ENCODE measurements at places on chromosomes 12 and 14. TPM values are rescaled to one million over a fixed set of nuclear protein-coding genes. Genes with fewer than 3 reads are reported as not detected.

- no peak overlapping the region for H3K27ac ChIP-seq
- no peak for DNase-seq
- no peaks in the 10 kb centered on the region for H3K36me3 ChIP-seq
- peaks cover 59% of the 10 kb centered on the region for H3K4me1 ChIP-seq
Measured at GRCh38 chr14:103113303-103113702, 10.0 kb upstream of the TNFAIP2 start.

- H3K36me3 ChIP-seq: no peaks in the 10 kb centered on the region
- no peak for DNase-seq
- H3K4me3 ChIP-seq: no peak overlapping the region
- H3K27ac ChIP-seq: no peak overlapping the region
Measured at GRCh38 chr14:36344211-36344610, 23.8 kb upstream of the MBIP start.

Gene PTPN11
- total RNA-seq: 57.2 TPM

Gene GALNT8
- 2.0 TPM for total RNA-seq

DNA sequence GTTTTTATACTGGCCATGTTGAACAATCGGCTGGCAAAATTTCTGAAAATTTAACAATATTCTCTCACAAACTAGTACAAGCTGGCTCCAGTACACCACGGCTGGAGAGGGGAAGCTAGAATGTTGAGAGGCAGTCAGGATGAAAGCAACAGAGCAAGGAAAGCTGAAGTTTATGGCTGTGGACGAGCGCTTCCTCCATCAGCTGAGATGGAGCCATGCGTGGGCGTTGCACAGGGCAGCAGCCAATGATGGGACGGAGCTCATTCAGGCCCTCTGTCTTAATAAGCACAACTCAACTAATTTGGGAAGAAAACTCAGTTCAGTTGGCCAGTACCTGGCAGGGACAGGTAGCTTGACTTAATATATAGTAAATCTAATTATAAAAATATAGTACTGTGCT lies 14.1 kb upstream of the DCP1B start:
- no peak overlapping the region for H3K27ac ChIP-seq
- no peaks in the 10 kb centered on the region for H3K36me3 ChIP-seq
- H3K4me1 ChIP-seq: peaks cover 18% of the 10 kb centered on the region
- DNase-seq: no peak
- H3K27me3 ChIP-seq: no peaks in the 10 kb centered on the region
- H3K4me3 ChIP-seq: no peak overlapping the region

Gene ARL1
- total RNA-seq: 75.9 TPM

DNA sequence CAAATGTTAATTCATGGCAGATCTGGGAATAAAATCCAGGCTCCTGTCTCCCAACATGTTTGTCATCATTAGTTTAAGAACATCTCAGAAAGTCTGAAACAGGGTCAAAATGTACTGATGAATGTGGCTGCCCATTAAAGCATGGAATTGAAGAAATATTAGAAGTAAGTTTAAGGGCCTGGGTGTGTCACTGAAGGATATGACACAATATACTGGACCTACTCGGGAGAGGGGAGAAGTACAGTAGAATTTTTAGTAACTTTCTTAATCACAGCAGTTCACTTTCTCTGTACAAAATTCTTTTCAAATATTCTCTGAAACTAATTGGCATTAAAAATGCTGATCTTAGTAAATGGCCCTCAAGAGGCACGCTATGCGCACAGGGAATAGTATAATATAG lies 185.5 kb downstream of the ETV6 start:
- H3K36me3 ChIP-seq: no peaks in the 10 kb centered on the region
- no peak overlapping the region for H3K27ac ChIP-seq
- H3K27me3 ChIP-seq: no peaks in the 10 kb centered on the region
- no peak overlapping the region for H3K4me3 ChIP-seq
- no peak for DNase-seq

GRCh38 chr12:90027889-90028634 lies 319.4 kb upstream of the ATP2B1 start:
- no peak overlapping the region for H3K4me3 ChIP-seq
- H3K27ac ChIP-seq: no peak overlapping the region
- no peaks in the 10 kb centered on the region for H3K36me3 ChIP-seq
- no peaks in the 10 kb centered on the region for H3K27me3 ChIP-seq
- DNase-seq: no peak

Gene TBC1D30
- total RNA-seq: 3.9 TPM

Gene FAM90A1
- not detected for total RNA-seq

Gene DLK1
- total RNA-seq: 8.6 TPM

- no peaks in the 10 kb centered on the region for H3K27me3 ChIP-seq
- peaks cover 14% of the 10 kb centered on the region for H3K4me1 ChIP-seq
- H3K36me3 ChIP-seq: no peaks in the 10 kb centered on the region
- H3K4me3 ChIP-seq: peak within 1 kb of the TSS; percentile 50
Measured at GRCh38 chr12:75329918-75330826, at the start of gene CAPS2. TSS of gene CAPS2 (minus strand) at chr12:75330324. CDS start at chr12:75326498, 3,826 bp downstream.

GRCh38 chr12:64938179-64938578 lies 113.7 kb downstream of the TBC1D30 start:
- DNase-seq: no peak
- H3K4me3 ChIP-seq: no peak overlapping the region
- H3K27me3 ChIP-seq: no peaks in the 10 kb centered on the region
- H3K36me3 ChIP-seq: no peaks in the 10 kb centered on the region
- H3K27ac ChIP-seq: no peak overlapping the region
- H3K4me1 ChIP-seq: no peaks in the 10 kb centered on the region

- no peak for DNase-seq
- H3K27ac ChIP-seq: no peak overlapping the region
- H3K27me3 ChIP-seq: no peaks in the 10 kb centered on the region
- no peak overlapping the region for H3K4me3 ChIP-seq
- no peaks in the 10 kb centered on the region for H3K36me3 ChIP-seq
- H3K4me1 ChIP-seq: peaks cover 8% of the 10 kb centered on the region
Measured at GRCh38 chr12:32419520-32419960, 20.2 kb downstream of the FGD4 start.

Gene GPD1
- total RNA-seq: 65.3 TPM

GRCh38 chr14:100755649-100756048 lies 29.0 kb downstream of the DLK1 start:
- DNase-seq: no peak
- H3K36me3 ChIP-seq: no peaks in the 10 kb centered on the region
- H3K4me1 ChIP-seq: no peaks in the 10 kb centered on the region
- H3K4me3 ChIP-seq: no peak overlapping the region
- H3K27ac ChIP-seq: no peak overlapping the region

GRCh38 chr12:118925407-118925806 lies 55.9 kb upstream of the SRRM4 start:
- H3K4me1 ChIP-seq: no peaks in the 10 kb centered on the region
- DNase-seq: no peak
- no peak overlapping the region for H3K4me3 ChIP-seq
- no peaks in the 10 kb centered on the region for H3K36me3 ChIP-seq

- no peaks in the 10 kb centered on the region for H3K36me3 ChIP-seq
- H3K27ac ChIP-seq: no peak overlapping the region
- no peak overlapping the region for H3K4me3 ChIP-seq
Measured at GRCh38 chr12:127819056-127819455, 447.9 kb upstream of the TMEM132C start.

DNA sequence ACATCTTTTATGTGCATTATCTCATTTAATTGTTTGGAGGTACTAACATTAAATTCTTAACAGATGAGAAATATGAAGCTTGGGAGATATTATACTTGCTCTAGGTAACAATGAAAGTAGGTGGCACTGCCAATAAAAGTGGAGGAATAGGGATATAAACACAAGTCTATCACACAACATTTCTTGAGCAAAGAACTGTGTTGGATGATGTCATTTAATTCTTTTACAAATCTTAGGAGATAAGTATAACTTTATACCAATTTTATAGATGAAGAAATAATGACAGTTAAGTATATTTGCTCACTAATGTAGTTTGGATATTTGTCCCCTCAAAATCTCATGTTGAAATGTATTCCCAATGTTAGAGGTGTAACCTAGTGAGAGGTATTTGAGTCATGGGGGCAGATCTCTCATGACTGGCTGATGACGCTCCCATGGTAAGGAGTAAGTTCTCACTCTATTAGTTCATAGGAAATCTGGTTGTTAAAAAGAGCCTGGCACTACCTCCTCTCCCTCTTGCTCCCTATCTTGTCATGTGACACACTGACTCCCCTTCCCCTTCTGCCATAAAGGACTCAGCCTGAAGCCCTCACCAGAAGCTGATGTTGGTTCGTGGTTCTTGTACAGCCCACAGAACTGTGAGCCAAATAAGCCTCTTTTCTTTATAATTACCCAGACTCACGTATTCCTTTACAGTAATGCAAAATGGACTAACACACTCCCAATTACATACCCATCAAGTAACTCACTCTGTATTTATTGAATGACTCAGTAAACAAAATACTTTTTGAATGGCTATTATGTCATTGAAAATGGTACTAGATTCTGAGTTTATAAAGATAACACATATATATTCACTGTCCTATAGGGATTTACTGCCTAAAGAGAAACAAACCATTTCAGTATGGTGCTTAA lies 146.8 kb upstream of the KITLG start:
- no peak for DNase-seq
- no peaks in the 10 kb centered on the region for H3K4me1 ChIP-seq
- H3K27ac ChIP-seq: no peak overlapping the region
- H3K27me3 ChIP-seq: no peaks in the 10 kb centered on the region
- no peaks in the 10 kb centered on the region for H3K36me3 ChIP-seq

Gene CACNB3
- 36.1 TPM for total RNA-seq

GRCh38 chr12:55037351-55037987 lies 17.7 kb downstream of the NEUROD4 start:
- H3K4me3 ChIP-seq: no peak overlapping the region
- DNase-seq: no peak
- no peaks in the 10 kb centered on the region for H3K36me3 ChIP-seq
- no peak overlapping the region for H3K27ac ChIP-seq
- no peaks in the 10 kb centered on the region for H3K4me1 ChIP-seq

DNA sequence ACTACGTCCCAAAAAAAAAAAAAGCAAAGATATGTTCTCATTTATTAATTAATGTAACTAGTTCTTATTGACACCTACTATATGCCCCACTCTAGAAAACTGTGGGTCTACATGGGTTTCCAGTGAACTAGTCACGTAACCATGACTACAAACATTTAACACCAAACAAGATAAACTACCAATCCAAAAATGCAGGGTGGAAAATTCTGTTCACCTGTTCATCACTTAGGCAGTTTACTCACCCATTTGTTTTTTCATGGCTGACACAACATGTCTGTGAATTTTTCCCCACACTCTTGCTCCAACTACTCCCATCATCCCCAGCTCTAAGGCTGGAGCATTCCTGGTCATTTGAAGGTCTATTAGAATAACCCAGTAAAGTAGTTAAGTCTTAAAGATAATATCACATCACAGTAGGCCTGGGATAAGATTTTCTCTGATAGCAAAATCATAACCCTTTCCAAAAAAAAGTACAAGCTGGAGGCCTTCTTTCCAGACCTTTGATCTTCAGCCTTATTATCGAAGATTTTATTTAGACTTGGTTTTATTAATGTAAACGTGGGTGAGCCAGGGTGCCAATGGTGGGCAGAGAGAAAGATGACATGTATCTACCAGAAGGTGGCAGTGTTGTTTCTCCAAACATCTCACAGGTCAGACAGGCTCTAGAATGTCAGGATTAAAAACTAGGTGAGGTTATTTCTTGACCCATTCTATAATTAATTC lies 61.6 kb upstream of the DAAM1 start:
- H3K27me3 ChIP-seq: no peaks in the 10 kb centered on the region
- H3K4me3 ChIP-seq: no peak overlapping the region
- DNase-seq: no peak
- H3K27ac ChIP-seq: no peak overlapping the region

DNA sequence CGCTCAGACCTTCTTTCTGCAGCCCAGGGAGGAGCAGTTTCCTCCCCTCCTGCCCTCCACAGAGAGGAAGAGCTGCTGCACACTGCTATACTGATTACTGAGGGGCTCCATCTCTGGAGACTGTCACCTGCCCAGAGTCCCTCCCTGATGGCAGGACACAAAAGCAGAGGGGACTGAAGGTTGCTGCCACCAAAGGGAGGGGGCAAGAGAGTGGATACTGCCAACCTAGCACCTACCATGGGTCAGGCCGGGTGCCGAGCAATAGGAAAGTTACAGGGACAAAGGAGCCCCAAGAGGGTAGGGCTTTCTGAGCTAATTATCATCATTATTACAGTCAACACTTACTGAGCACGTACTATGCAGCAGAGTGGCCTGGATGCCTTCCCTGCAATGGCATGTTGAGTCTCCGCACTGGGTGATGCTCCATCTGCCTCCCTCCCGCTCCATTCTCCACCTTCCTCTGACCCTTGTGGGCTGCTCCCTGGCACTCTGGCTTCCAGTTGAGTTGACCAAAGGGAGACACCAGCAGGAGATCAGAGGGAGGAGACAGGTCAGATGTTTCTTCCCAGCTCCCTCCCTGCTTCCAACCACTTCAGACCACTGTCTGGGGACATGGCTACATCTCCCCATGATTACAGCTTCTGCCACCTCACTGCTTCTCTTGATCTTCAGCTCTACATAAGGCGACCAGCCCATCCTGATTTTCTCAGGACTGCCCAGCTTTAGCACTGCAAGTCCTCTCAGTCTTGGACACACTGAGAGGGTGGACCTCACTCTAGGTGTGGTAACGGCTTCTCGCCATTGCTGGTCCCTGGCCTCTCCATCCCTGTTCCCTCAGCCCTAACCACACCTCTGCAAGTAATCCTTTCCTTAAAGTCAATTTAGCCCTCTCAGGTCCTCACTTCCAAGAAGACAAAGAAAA lies 2.6 kb upstream of the KRT79 start:
- no peaks in the 10 kb centered on the region for H3K4me1 ChIP-seq
- no peak overlapping the region for H3K4me3 ChIP-seq
- no peaks in the 10 kb centered on the region for H3K36me3 ChIP-seq
- no peak for DNase-seq

- H3K4me3 ChIP-seq: peak within 1 kb of the TSS; percentile 92
- no peak for DNase-seq
- peak within 1 kb of the TSS; percentile 95 for H3K27ac ChIP-seq
- H3K36me3 ChIP-seq: no peaks in the 10 kb centered on the region
- H3K4me1 ChIP-seq: peaks cover 11% of the 10 kb centered on the region
Measured at GRCh38 chr12:79690638-79691510, at the start of gene PAWR. TSS of gene PAWR (minus strand) at chr12:79690964. CDS start at chr12:79690244, 720 bp downstream.

Gene CLEC1B
- not detected for total RNA-seq

DNA sequence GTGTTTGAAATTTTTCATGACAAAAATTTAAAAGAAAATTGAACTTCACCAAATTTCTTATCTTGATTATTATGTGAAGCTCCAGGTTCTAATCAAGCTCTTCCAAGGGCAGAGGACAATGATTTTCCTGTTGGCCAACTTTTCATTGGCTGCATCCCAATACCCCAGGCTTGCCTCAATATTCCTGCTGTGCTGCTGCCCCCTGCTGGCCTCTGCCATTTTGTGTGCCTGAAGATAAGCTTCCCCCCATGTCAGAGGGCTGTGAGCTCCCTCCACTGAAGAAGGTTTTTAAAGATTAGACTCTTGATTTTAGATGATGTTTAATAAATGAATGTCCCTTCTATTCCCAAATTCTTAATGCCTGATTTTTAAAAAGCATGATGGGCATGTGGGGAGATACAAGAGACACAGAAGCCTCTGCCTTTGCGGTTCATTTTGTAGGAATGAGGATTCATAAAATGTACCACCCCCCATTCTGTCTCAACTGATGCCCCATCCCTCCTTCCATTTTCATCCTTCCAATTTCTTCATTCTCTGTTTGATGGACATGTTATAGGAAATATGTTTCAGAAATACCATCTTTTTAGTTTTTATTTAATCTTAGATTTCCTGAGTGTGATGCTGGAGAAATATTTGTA lies 76.7 kb upstream of the RGS6 start:
- no peak overlapping the region for H3K4me3 ChIP-seq
- H3K36me3 ChIP-seq: no peaks in the 10 kb centered on the region
- no peaks in the 10 kb centered on the region for H3K27me3 ChIP-seq
- H3K4me1 ChIP-seq: no peaks in the 10 kb centered on the region

Gene RFX4
- not detected for total RNA-seq

Gene CLEC2D
- total RNA-seq: 13.5 TPM

GRCh38 chr14:32367516-32367915 lies 38.4 kb downstream of the AKAP6 start:
- no peaks in the 10 kb centered on the region for H3K27me3 ChIP-seq
- no peak overlapping the region for H3K4me3 ChIP-seq
- H3K4me1 ChIP-seq: peaks cover 13% of the 10 kb centered on the region

Measured in vagina (tissue), 2 donors.